ENCODE measurements at places on chromosomes 4 and X.

DNA sequence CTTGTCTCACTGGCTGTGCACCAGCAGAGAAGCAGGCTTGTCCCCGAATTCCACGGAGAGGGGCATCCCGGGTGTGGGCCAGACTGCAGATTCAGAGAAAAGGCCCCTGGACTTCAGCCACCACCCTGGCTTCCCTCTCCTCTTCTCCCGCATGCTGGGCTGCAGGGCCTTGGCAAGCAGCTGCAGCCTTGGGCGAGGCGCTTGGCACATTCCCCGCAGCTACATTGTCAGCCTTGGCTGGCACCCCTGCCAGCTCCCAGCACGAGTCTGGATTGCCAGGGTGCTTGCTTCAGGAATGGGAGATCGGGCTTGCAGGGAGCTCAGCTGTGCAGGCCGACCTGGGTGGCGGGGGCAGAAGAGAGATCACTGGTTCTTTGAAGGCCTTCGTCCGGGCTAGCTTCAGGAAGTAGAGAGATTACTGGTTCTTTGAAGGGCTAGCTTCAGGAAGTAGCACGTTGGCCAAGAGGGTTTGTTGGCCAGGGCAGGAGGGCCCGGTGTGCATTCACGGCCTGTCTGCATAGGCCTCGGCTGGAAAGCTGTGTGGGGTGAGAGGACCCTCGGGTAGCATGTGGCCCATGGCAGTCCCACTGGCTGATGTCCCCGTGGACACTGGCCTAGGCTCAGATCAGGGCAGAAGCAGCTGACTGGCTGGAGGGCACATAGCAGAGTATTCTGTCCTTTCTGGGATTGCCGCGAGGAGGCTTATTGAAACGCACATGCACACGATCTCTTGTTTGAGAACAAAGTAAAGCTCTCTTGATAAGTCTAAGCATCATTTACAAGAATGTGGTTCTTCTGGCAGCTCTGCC lies 2.7 kb downstream of the ABCD1 start:
- no peak for DNase-seq

GRCh38 chr4:188918787-188919186 lies 779.5 kb downstream of the TRIML1 start:
- DNase-seq, result no peak

DNA sequence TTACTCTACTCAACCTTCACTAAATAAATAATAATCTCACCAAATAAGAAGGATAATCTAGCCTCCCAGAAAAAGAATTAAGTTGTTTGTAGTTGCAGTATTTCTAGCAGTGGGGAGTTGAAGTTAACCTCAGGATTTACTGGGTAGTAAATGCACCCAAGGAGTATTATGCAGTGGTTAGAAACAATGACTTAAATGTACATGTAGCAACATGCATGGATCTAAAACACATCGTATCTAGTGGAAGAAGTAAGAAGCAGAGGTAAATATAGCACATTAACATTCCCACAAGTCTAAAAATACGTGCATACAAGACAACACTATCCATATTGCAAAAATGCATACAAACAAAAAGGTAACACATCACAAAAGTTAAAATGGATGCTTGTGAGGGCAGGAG lies 44.2 kb upstream of the SMAD1 start:
- no peak for DNase-seq

DNA sequence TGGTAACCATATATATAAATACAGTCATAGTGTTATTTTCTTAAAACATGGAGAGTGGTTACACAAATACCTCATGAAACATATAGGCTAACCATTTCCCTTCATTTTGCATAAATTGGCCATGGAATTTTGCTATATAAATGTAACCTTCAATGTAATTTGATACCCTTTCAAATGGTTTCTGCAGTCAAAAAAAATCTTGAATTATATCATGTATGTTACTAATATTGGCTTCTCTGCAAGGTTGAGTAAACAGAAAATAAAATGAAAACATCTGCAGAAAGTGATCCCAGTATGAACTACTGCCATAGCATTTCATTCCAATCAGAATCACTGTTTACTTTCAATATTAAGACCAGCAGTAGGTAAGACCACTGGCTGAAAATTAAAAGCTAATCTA lies 1165.9 kb upstream of the TENM3 start:
- DNase-seq, result no peak

- no peak for DNase-seq
Measured at GRCh38 chr4:77183777-77184420, 26.9 kb downstream of the CCNG2 start.

GRCh38 chr4:123856689-123857545 lies 460.3 kb downstream of the SPRY1 start:
- peak; percentile 77 for DNase-seq

DNA sequence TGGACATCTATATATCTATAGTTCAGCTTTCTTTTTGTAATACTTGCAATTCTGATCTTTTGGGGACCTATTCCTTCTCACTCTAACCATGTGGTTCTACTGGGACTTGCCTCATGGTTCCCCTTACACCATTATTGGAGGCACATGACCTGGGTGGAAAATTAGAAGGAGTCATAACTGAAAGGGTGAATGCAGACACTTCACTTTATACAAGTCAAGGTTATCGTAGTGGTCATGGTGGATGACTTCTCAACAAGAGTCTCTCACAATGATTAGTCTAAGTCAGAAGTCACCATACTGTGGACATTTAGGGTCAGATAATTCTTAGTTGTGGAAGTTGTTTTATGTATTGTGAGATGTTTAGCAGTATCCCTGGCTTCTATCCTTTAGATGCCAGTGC lies 10.5 kb upstream of the EIF4E start:
- DNase-seq, result no peak

GRCh38 chr4:112508356-112508755 lies 7.6 kb downstream of the NEUROG2 start:
- no peak for DNase-seq

- DNase-seq, result no peak
Measured at GRCh38 chrX:68304602-68305001, 128.7 kb downstream of the OPHN1 start.

DNA sequence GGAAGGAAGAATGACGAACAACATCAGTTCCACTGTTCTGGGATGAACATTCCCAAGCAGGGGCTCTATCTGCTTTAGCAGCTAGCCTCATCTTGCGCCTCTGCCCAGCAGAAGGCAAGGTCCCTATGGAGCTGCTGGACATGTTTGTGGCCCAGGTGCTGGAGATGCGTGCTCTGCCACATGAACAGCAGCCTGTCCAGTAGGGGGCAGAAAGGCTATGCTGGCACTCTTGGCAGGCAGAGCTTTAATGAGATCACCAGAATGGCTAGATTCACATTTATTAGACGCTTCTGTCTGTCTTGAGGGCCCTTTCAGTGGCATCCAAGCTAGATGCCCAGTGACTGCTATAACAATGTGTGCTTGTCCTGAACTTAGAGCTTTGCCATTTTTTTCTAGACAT lies 1826.0 kb downstream of the STIM2 start:
- peak; percentile 0 for DNase-seq

- no peak for DNase-seq
Measured at GRCh38 chr4:174107746-174108354, 175.6 kb downstream of the FBXO8 start.

GRCh38 chrX:128800138-128800537 lies 723.2 kb downstream of the SMARCA1 start:
- no peak for DNase-seq

GRCh38 chr4:115274545-115274944 lies 161.1 kb upstream of the NDST4 start:
- DNase-seq, result no peak

GRCh38 chr4:123230061-123230460 lies 166.5 kb upstream of the SPRY1 start:
- no peak for DNase-seq

- no peak for DNase-seq
Measured at GRCh38 chr4:121180558-121180957, 16.4 kb upstream of the TNIP3 start.

- no peak for DNase-seq
Measured at GRCh38 chr4:123836851-123837595, 440.4 kb downstream of the SPRY1 start.

- no peak for DNase-seq
Measured at GRCh38 chrX:23959781-23960180, 52.0 kb downstream of the CXorf58 start.

DNA sequence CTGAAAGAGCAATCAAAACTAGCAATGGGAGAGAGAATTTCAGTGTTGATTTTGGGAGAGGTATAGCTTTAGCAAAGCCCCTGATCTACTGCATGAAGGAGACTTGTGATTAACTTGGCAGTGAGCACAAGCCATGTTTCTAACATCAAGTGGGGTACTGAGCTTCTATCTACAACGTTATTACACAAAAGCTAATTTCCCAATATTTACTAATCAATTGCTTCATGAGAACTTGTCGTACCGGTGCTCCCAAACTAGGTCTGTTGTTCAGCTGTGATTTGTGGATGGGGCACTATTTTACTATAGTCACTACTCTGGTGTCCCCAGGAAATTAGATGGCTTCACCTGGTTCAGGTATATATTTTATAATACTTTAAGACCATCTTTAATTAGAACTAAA lies 16.2 kb downstream of the ANK2 start:
- no peak for DNase-seq

DNA sequence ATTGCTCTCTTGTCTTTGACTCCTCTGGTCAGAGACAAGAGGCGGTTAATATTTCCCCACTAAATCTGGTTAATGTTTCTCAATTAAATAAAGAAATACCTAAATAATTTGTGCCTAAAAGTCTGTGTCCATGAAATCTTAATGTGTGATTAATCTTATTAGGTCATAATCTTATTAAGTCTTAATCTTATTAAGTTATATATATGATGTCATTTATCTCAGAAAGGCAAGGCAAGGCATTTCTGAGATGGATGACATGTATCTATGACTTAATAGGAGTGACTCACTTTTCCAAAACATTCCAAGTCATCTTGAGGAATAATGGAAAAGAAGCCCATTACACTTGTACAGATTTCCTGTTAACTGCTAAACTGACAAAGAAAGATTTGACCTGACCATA lies 74.7 kb downstream of the TRAM1L1 start:
- peak; percentile 71 for DNase-seq
